ENCODE measurements at places on chromosomes 2 and 18. TPM values are rescaled to one million over a fixed set of nuclear protein-coding genes. Genes with fewer than 3 reads are reported as not detected.
A peak's percentile ranks its signal among the peaks of the same experiment; 100 is the strongest.

The RFX8 gene
- 0.75 TPM for total RNA-seq

DNA sequence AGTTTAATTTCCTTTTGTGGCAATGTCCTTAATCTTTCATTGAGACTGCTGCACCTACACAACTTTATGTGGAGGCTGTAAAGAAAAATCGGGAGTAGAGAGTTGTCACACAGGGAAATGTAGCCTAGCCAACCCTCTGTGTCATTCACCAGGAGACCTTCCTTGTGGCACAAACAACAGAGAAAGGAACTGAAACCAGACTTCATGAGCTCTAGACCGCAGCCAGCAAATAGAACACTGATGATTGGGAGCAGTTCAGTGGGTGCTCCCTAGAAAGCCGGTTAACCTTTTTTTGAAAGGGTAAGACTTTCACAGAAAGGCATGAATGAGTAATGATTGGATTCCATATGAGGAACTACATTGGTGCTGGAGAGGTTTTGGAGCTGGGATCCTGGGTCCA, 1752.4 kb upstream of the CELF4 start:
- DNase-seq = no peak

The AGBL5 gene
- total RNA-seq = 12.7 TPM

The AMER3 gene
- not detected for total RNA-seq

- no peak for DNase-seq
Measured at GRCh38 chr2:174994381-174994780, 10.8 kb downstream of the CHN1 start.

DNA sequence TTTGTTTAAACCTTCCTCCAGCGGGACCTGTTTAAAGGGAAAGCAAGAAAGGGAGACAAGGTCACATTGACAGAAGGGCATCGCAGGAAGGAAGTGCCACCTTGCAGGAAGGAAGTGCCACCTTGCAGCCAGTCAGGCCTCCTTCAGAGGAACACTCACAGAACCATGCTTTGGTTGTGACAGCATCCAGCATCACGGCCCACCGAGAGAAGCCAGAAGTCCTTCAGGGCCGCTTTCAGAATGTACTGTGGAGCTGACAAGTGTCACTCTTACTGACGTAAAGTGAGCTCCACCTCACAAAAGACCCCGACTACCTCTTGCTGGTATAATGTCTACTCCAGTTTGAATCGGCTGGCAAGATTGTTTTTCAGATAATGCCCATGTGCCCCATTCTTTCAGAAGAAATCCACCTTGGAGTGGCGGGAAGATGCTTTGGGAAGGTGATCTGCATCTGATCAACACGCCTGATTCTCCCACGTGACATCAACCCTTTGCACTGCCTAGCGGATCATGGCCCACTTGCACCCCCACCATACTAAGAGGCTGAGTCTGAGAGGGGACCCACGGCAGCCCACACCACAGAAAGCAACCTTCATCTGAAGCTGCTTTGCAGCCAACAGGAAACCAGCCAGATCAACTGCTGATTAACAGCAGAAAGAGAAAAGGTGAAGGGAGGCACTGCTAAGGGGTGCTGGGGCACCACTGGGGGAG, 99.8 kb downstream of the UXS1 start:
- peak; percentile 71 for DNase-seq

- DNase-seq = no peak
Measured at GRCh38 chr2:192437653-192438052, 242.9 kb upstream of the TMEFF2 start.

- DNase-seq = no peak
Measured at GRCh38 chr2:238587776-238588660, 161.3 kb downstream of the ASB1 start.

GRCh38 chr2:203532957-203533658, 2.0 kb downstream of the RAPH1 start:
- no peak for DNase-seq

GRCh38 chr2:71780162-71780561, 326.8 kb downstream of the DYSF start:
- no peak for DNase-seq

DNA sequence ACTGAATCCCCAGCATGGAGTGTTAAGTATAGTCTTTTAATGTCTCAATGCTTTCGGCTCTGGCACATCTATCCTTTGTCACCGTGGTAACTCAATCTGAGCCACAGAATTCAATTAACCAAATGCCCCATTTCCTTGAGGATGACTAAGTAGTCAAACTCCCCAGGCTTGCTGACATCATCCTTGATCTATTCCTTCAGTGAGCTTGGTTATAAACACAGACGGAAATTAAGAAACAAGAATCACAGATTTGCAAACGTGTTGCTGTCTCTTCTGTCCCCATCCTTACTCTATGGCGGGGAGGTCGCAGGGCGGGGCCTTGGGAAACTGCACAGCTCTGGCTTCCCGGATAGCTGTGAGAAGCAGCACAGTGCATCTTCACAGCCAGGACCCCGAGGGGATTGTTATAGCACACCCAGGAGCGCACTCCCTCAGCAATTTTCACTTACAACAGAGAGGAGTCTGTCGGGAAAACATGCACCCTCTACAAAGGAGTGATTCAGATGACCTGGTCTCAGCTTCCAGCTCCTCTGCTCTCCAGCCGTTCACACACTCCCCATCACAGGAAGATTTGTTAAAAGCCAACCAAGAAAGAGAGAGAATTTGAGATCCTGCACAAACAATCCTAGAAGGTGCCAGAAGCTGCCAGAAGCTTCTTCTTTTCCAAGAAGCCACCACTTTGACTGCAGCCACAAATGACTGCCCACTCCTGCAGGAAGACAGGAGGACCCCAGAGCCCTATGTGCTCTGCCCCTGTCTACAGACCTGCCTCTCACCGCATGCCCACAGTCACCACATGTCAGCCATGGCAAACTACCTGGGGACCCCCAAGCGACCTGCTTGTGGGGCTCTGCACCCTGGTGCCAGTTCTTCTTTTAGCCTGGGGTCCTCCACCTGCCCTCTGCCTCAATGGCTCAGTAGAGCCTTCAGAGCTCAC, 44.9 kb upstream of the YWHAQ start:
- DNase-seq = no peak

Measured in T-cell (primary cell).